ENCODE measurements at places on chromosomes 3 and 15.
A peak's percentile ranks its signal among the peaks of the same experiment; 100 is the strongest.

GRCh38 chr15:52021128-52021671, 2.2 kb downstream of the MAPK6 start:
- DNase-seq = peak; percentile 65

GRCh38 chr3:22960105-22960984, 242.8 kb upstream of the UBE2E2 start:
- DNase-seq = no peak

- DNase-seq = no peak
Measured at GRCh38 chr3:78507196-78507984, 1260.4 kb downstream of the ROBO1 start.

- DNase-seq = no peak
Measured at GRCh38 chr3:16885593-16886302, 993 bp downstream of the PLCL2 start.

DNA sequence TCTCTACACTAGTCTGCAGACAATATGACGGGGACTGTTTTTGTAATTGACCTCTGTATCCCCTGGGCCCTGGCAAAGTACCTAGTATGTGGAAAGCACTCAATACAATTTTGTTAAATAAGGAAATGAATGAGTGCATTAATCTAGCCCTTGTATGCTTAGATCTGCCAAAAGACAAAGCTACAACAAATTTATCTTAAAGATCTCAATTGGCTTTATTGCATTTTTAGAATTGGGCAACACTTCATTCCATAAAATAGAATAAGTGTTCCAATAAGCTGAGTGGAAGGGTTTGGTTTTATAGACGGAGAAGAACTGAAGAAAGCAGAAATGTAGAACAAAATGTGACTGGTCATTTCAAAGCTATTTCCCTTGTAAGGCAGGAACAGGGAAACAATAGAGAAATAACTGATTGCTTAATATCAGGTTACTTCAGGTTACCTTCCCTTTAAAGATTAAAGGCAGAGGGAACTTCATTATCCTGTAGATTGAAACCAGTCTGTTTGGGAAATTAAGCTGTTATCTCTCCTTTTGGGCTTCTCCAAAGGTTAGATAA, 108.3 kb upstream of the MME start:
- no peak for DNase-seq

DNA sequence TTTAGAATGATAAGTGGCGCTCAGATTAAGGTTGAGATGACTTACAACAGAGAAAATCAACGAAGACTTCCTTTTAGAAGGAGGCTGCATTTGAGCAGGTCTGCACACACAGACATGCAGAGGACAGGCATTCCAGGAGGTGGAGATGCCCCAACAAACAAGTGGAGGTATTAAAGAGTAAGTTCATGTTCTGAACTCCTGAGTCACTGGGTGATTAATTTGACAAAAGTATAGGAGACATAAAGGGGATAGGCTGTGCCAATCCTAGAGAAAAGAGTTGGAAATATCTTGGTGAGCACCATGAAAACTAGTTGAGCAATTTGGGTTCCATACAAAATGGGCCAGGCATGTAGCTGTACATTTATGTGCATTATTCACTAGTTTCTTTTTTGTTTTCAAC, 33.5 kb upstream of the BCL6 start:
- DNase-seq = no peak

DNA sequence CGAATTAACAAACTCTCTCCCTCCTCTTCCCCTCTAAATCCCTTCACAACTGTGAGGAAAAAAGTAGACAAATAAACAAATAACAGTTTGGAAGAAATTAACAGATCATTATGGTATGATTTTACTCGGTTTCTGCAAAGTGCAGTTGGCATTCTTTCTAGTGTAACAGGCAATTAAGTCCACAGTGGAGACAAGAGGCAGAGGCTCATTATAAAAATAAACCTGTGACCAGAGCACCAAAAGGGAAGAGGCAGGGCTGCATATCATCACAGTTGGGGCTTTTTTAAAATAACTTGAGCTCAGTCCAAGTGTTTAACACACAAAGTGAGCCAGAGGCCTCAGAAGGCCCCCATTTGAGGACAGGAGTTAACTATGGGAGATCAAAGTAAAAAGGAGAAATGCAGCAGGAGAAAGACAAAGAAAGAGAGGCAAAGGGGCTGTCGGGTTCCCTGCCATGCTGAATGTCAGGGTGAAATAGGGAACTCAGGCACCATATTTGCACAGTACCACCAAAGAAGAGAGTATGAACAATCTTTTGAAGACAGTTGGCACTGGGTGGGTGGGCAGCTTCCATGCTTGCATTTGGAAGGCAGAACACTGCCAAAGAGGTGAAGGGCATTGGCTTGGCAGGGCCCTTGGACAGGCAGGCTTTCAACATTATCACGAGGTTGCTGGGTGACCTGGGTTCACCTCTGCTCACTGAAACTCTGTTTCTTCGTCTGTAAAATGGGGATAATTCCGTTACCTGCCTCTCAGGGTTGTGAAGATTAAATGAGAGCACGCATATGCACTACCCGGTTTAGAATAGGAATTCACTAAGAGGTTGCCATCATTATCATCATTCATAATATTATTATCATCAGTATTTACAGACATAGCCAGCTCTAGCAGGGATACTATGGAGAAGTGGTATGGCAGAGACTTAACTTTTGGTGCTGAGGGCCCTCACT, 134.5 kb downstream of the MEX3B start:
- DNase-seq = no peak

GRCh38 chr3:1439395-1439794, 346.6 kb downstream of the CNTN6 start:
- DNase-seq = no peak

GRCh38 chr3:20682573-20682972, 496.6 kb upstream of the SGO1 start:
- no peak for DNase-seq

GRCh38 chr15:59138243-59138642, 33.3 kb downstream of the CCNB2 start:
- peak; percentile 70 for DNase-seq

- DNase-seq = no peak
Measured at GRCh38 chr15:62672268-62672667, 370.3 kb upstream of the TPM1 start.

DNA sequence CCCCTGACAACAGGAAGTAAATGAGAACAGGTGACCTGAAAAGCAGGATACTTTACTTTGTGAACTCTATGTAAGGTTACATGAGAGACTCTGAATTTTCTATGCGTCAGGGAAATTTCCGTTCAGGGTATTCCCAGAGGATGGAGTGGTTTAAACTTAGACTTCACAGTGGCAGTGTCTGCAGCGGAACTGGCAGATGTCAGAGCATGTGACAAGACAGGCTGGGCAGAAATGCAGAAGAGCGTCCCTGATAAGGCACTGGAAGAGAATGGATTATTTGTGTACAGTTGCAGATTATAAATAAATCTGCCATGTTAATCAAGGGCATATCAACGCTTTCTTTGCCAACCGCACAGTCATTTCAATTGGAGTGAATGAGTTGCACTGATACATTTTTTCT, 598.4 kb upstream of the ZNF717 start:
- no peak for DNase-seq

DNA sequence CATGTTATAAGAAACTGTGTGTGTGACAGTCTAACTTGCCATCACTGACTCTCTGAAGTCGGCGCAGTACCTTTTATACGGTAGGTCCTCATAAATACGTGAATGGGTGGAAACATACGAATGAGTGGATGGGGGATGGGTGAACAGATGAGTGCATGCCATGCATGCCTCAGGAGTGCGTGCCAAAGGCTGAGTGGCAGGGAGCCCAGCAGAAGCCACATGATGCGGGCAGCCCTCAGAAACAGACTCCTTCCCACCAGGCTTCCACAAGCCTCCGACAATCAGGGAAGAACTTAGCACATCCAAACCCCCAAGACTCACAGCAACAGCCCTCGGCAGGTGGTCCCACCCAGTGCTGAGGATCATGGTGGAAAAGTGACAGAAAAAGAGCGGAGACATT, 16.7 kb downstream of the HCN4 start:
- DNase-seq = no peak

DNA sequence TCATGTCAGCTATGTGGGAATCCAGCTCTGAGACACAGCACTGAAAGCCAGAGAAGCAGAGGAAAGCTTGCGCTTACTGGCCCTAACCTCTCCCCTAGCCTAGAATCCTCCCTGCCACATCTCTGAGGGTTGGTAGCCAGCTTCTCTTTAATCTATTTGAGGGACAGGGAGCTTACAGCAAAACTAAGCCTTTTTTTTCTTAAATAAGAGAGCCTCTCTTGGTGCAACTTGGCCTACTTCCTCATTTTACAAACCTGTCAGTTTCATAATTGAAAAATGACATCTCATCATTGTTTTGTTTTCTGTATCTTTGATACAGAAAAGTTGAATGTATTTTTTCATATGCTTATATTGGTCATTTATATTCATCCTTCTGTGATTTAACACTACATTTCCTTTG, 193.9 kb downstream of the ZNF621 start:
- no peak for DNase-seq

DNA sequence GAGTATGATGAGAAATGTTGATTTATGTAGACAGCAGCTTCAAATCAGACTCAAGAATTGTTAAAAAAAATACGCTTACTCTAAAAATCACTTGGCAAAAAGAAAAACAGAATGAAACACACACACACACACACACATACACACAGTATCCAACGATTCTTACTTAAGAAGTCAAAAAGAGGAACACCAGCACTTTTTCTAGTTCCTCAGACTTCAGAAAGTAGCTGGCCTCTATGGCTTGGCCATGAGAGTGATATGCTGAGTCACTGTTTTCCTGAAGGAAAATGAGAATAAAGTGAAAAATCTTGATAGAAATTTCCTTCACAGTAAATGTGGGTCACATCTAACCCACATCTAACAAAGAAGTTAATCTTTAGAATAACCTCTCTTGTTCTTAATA, 22.1 kb downstream of the CNTN3 start:
- no peak for DNase-seq

GRCh38 chr3:65545429-65545828, 493.3 kb downstream of the MAGI1 start:
- DNase-seq = no peak

DNA sequence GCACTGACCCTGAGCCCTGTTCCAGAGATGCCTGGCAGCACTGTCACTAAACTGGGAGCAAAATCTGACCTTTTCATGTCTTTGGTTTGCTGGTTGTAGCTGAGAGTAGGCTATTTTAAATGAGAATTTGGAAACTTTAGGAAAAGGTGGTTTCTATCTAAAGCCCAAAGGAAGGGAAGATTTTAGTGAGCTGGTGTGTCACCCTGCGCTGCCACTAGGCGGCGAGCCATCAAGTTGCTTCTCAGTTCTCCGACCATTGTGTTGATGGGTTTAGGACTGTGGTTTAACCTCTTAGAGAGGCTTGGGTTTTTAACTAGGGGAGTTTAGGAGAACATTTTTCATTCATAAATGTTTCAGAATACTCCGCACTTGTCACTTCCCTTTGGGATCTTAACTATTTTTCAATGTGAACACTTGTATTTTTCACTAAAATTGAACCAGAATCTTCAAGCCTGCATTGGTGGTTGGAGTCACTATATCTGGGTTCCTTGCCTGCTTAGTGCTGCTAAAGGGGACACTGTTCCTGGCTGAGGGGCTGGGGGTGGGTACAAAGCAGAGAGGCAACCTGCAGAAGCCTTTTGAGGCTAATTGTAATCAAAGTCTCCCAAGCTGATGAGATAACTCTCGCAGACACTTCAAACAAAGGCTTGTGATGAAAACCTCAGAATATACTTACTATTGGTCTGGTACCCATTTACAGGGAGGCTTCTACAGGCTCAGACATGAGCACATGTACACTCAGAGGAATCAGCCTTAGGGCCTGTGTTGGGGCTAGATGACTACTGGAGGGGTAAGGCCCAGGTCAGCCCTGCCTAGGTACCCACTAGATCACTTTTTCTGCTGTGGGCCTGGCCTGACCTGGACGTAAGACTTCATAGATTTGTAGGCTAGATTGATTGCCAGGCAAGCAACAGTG, 16.8 kb downstream of the EXOSC7 start:
- no peak for DNase-seq

GRCh38 chr15:92343924-92344643, 49.6 kb upstream of the ST8SIA2 start:
- no peak for DNase-seq

DNA sequence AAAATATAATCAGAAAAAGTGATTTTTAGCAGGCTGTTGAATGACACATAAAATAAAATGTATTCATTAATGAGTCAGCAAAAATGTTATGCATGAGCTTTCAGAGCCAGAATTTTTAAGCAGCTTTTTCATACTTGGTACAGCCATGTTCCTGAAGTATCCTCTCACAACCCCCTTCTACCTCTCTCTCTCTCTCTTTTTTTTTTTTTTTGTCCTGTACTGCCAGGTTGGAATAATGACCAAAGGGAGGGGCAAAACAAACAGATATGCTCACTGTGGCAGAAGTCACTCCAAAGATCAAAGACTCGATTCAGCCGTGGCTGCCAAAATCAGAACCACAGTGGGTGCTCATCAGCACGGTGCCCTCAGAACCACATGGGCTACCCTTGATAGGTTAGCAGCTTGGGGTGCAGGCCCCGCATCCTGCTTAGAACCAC, 383.0 kb downstream of the ZBTB20 start:
- DNase-seq = no peak

GRCh38 chr3:145869958-145870357, 291.0 kb downstream of the PLOD2 start:
- no peak for DNase-seq

- DNase-seq = no peak
Measured at GRCh38 chr3:112390783-112391641, 58.1 kb downstream of the CD200 start.

DNA sequence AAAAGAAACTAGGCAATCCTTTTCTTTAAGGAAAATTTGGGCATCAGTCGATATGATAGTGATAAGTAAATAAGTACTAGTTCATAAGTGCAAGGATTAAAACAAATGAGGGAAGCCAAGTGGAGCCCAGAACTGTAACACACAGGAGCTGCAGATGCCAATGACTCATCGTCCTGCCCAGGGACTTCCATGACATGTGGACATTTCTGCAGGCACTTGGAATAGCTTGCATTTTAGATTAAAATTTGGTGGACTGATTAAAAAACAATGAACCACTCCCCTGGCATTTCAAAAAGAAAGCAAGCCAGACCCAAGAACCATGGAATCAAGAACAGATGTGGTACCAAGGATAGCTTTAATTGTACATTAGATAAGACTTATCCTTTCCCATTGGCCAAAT, 2.9 kb downstream of the SAMD7 start:
- no peak for DNase-seq

DNA sequence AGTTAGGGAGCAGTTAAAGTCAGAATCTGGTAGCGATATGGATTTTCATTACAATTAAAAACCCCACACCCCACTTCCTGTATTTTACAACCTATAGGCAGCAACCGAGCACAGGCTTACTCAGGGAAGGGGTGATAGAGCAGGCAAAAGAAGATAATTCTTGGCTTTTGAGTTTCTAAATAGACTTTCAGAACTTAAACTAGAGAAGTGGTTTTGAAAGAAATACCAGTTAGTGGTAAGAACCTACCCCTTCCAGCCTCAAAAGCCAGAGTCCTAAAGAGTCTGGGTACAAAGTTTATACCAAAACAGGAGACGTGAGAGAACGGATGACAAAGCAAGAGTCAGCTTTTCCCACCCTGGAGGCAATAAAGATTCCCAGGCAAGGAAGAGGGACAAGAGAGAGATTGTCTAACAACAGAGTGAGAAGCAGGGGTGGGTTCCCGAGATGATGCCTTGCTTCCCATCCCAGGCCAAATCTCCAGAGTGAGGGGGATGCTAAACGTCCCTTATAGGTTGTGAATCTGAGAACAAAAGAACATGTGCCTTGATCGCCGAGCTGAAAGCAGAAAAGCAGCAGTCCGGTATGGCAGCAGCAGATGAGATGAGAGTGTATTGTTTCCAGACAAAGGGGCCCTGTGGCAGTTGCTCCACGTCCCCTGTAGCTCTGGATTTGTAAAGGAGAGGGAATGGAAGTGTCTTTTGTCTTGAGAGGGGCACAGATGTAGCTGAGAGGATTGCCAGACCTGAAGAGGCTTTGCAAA, 36.8 kb downstream of the KLHL6 start:
- DNase-seq = no peak

All from activated CD8-positive, alpha-beta memory T cell treated with anti-CD3 and anti-CD28 coated beads for 24 hours (primary cell).